Stimulated activated CD8-positive, alpha-beta memory T cell treated with anti-CD3 and anti-CD28 coated beads, Interleukin-2, amount 100 ng/mL, for 1 hour (primary cell): ENCODE measurements at places on chromosomes 1 and 21.

- no peak for DNase-seq
Measured at GRCh38 chr1:86913399-86913895, 479 bp downstream of the SELENOF start.

- DNase-seq, result no peak
Measured at GRCh38 chr1:91523482-91523881, 22.8 kb downstream of the CDC7 start.

DNA sequence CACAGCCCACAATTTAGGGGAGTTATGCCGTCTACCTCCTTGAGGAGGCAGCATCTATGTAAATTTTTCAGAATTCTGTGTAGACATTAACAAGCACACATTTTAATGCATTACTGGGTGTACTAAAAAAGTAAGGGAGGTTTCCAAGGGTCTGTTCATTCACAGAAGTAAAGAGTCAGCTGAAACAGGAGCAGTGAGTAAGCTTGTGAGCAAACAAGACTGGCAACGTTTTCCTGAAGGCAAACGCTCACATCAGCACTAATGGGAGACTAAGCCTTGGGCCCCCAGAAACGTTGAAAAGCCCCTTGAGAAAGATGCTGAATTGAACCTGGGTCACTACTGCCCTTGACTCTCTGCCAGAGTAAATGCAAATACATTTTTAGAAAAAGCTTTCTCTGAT is 25.7 kb downstream of the RPRD2 start:
- DNase-seq, result no peak

- no peak for DNase-seq
Measured at GRCh38 chr1:213659580-213660547, 327.9 kb upstream of the PROX1 start.

DNA sequence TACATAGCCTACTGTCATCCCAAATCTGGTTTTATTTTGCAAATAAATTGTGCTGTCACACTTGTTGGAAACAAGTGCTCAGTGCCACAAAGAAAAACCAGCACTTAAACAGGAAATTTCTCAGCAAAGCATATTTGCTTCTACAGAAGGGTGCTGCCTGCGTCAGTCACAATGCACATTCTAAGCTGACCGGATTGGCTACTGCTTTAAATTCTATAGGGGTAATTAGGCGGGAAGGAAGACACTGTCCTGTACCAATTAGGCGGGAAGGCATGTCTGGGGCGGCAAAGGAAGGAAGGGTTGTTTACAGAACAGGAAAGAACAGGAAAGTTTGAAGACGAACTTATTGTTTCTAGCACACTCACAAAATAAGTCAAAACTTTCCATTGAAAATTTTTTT is 2.8 kb downstream of the IFI16 start:
- DNase-seq, result no peak

GRCh38 chr1:28845786-28846543 is 34.0 kb downstream of the OPRD1 start:
- no peak for DNase-seq
